ENCODE measurements at places on chromosomes 5 and 9. TPM values are rescaled to one million over a fixed set of nuclear protein-coding genes. Genes with fewer than 3 reads are reported as not detected.
A peak's percentile ranks its signal among the peaks of the same experiment; 100 is the strongest.

Gene OR13J1
- total RNA-seq, result not detected

Gene PCDHB5
- 0.41 TPM for total RNA-seq

Gene TMEM252
- total RNA-seq, result not detected

Gene OMD
- total RNA-seq, result 0.87 TPM

Gene SHISAL2B
- total RNA-seq, result not detected

Gene C9orf153
- total RNA-seq, result 0.35 TPM

Gene ARL14EPL
- total RNA-seq, result not detected

DNA sequence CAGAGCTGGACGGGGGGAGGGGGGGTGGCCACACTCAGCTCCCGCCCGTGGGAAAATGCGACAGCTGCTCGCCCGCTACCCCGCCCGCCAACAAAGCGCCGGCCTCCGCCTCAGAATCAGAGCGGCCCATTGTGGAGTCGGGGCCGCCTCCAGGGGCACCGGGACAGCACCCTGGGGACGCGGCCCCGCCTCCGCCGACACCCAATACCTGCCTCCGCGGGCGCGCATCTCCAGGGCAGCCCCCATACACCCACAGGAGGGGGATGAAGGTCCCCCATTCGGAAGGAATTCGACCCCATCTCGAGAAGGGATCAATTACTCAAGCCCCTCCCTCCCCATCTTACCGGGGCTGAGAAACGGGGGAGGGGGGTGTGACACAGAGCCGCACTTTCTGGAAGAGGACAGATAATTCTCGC is 1.3 kb downstream of the NOTCH1 start:
- peak; percentile 87 for DNase-seq

GRCh38 chr5:126511961-126512360 is 83.1 kb downstream of the ALDH7A1 start:
- DNase-seq, result no peak

- no peak for DNase-seq
Observed at GRCh38 chr5:95817430-95817829, 5.1 kb downstream of the GLRX start.

DNA sequence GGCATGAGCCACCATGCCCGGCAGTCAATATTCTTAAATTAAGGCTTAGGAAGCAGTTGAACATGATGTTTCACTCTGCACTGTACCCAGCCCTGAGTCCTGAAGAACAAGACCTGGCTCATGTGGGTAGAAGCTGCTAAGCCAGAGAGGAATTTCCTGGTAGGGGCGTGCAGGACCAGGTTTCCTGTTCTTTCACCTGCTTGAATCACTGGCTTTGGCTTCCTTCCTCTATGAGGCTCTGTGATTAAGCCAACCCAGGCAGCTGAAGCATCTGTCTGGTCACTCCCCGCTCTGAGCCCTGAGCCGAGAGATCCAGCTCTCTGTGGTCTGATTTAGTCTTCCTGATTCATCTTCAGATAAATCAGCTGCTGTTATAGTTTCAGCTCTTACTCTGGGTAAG is 29.1 kb downstream of the CFAP77 start:
- DNase-seq, result no peak

DNA sequence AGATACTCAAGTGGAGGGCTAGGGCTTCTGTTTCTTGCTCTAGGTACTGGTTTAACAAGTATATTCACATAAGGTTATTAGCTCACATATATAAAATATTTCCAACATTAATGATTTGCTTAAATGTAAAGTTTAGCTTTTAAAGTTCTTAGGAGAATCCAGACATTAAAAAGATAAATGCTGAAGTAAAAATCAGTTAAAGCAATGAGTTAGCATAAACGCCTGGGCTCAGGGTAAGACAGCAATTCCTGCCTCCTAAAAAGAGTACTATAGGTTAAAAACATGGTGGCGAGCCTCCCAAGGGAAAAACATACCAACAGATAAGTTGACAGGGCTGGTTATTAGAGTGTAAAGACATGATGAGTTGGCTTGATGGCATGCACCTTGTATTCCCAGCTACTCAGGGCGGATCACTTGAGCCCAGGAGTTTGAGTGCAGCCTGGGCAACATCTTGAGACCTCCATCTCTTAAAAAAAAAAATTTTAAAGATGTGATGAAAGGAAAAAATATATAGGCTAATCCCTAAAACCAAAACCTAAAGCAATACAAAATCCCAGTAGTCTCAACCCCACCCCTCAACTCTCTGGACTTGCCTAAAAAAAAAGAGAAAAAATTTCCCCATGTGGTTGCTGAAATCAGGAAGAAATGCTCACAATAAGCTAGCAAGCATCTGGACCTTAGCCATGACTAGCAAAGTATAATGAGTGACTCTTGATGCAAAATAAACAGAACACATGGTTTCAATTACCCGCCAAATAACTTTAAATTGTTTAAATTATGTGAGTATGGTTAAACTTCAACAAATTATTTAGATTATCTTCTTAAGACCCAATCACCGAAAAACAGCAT is 3.6 kb downstream of the GOLPH3 start:
- no peak for DNase-seq

DNA sequence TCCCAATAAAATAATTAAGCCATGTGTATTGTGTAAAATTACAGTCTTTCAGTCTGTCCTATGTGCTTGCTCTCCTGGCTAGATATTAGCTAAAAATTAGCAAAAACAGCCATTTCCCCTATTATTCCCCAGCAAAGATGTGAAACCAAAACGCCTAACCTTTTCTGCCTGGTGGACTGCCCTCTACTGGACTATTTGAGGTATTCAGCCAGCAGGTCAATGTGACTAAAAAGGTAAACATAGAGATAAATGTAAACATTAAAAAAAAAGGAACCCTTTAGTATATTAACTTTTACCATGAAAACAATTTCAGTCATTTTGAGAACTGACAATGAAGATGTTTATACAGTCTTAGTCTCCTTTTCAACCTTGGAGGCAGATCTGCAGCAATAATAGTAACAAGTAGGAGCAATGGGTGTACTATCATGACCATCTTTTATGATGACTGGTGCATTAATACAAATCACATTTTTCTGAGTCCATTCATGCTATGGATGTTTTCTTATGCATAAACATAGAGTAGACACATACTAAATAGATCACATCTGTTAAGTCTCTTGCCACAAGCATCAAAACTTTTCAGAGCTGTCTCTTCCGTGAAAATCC is 10.1 kb downstream of the ATG12 start:
- peak; percentile 41 for DNase-seq

GRCh38 chr9:136345281-136346156 is 18.0 kb downstream of the DNLZ start:
- no peak for DNase-seq

DNA sequence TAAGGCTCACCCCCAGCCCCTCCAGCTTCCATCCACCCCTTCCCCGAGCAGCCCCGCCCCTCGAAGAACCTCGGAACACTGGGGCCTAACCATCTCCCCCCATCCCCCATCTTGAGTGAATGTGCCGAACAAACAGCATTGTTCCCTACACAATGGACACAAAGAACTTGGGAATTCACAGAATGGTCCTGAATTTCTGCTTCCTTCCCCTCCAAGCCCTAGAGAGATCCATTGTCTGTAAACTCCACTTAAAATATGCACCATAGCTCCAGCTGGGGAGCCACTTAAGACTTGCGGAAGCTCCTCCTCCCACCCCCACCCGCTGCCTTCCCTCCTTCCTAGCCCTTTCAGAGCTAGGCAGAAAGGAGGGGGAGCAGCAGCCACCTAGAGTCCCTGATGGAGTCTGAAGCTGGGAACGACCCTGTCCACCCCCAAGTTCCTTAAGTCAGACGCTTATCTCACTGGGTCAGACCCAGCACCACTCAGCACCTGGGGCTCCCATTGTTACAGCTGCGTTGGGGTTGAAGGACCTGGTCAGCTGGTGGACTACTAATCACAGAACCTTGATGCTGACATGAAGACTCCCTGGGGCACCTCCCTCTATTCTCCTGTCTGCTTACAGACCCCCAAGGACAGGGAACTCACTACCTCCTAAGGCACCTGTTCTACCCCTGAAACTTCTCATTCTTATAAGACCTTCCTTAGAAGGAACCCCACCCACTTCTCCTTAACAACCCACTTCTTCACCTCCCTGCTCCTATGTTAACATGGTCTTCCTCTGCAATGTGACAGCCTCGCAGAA is 61.4 kb downstream of the PCDH1 start:
- no peak for DNase-seq

GRCh38 chr5:65480306-65480865 is 1.3 kb downstream of the ADAMTS6 start:
- peak; percentile 66 for DNase-seq

- DNase-seq, result no peak
Observed at GRCh38 chr5:174829511-174829864, 105.1 kb downstream of the MSX2 start.

GRCh38 chr9:77097335-77097734 is 77.9 kb downstream of the FOXB2 start:
- no peak for DNase-seq

- DNase-seq, result no peak
Observed at GRCh38 chr5:140035881-140036280, 7.2 kb downstream of the NRG2 start.

- DNase-seq, result no peak
Observed at GRCh38 chr5:463301-463700, 20.3 kb downstream of the EXOC3 start.

- DNase-seq, result no peak
Observed at GRCh38 chr5:131068893-131069643, 96.0 kb downstream of the HINT1 start.

DNA sequence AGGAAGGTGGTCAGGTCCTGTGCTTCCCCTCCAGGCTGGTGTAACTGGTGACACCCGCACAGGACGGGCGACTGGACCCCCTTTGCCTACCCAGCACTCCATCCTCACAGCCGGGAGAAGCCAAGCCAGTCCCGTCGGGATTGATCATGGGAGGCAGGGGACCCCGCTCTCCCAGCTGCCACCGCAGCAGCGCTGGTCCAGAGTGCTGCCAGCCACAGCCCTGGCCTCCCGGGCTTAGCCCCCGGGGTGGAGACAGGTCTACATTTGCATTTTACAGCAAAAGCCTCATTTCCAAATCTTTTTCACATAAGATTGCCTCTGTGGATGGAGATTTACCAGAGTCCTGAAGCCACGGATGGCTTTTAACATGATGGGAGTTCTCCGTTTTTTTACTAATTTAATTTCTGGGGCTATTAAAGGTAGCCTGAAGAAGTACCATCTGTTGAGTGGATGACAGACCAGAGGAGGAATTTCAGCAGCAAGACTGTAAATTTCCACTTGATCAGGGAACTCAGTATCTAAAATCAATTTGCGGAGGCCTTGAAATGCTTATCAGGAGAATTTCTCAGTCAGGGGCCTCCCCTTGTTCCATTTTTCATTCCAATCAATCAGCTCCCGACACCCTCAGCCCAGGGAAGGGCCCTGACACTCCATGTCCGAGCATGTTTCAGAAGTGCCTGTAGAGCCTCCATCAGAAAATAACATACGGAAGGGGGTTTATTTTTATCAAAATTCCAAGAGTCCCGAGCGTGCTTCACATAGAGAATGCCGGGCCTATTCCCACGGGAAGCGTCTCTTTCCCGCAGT is 80.6 kb downstream of the OLFM1 start:
- no peak for DNase-seq

- no peak for DNase-seq
Observed at GRCh38 chr9:6893350-6894131, 135.8 kb downstream of the KDM4C start.

DNA sequence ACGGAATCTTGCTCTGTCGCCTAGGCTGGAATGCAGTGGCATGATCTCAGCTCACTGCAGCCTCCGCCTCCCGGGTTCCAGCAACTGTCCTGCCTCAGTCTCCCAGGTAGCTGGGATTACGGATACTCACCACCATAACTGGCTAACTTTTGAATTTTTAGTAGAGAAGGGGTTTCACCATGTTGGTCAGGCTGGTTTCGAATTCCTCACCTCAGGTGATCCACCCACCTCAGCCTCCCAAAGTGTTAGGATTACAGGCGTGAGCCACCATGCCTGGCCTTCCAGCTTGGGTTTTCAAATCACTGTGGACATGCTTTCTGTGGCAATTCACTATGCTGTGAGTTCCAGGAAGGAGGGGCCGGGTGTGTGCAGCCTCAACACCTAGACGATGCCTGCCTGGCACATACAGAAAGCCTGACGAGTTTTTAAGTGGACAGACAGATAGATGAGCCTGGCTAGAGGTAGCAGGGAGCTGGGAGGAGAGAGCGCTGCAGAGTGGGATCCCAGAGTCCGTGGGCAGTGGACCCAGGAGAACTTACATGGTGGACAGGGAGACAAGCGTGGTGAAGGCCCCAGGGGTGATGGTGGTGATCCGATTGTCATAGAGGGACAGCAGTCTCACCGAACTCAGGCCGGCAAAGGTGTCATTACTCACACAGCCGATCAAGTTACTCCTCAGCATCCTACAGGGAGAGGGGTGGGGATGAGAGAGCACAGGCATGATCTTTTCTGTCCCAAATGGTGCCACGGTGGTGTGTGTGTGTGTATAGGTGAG is 173.4 kb upstream of the PANK3 start:
- no peak for DNase-seq

DNA sequence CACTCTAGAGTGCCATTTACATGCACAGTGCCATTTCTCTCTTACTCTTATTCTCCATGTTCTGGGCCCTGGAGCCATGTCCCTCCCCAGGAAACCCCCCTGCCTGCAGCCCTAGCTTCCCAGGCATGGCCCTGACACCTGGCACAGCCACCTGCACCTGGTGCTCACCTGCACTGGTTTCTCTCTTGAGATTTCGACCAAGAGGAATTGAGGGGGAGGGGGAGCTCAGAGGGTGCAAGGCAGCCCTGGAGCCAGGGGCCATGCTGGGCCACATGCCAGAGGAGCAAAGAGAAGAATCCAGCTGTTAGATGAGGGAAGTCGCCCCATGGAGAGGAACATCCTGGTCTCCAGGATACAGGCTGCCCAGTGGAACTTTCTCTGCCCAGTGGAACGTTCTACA is 65.0 kb upstream of the RAPGEF1 start:
- no peak for DNase-seq

DNA sequence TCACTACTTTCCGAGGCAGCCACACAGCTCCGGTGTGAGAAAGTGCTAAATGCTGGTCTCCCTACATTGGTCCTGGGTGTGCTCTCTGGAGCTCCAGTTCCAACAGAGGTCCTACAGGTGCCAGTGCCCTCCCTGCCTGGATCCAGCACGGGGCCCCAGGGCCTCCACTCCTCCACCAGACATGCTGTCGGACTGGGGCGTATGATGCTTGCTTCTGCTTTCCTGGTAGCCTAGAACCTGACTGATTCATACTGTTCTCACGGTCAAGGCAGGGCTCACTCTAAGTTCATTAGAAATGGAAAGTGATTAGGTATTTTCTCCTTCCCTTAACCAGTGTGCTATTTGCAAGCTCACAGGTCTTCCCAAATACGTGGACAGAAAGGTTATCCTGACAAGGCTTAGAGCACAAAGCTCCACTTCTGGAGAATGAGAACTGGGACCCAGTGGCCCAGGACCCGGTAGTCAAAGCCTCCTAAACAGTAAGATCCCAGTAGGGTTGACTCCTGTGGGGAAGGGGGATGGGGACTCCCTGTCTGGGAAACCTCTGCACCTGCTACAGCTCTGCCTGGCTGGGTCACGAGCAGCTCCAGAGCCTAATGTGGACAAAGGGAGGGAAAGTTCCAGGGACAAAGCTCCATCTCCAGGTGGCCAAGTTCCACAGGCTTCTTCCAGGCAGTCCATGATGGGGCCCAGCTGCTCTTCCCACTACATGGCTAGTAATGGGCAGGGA is 98.1 kb downstream of the PAX5 start:
- DNase-seq, result no peak
